ENCODE measurements at places on chromosomes 11 and 22.

DNA sequence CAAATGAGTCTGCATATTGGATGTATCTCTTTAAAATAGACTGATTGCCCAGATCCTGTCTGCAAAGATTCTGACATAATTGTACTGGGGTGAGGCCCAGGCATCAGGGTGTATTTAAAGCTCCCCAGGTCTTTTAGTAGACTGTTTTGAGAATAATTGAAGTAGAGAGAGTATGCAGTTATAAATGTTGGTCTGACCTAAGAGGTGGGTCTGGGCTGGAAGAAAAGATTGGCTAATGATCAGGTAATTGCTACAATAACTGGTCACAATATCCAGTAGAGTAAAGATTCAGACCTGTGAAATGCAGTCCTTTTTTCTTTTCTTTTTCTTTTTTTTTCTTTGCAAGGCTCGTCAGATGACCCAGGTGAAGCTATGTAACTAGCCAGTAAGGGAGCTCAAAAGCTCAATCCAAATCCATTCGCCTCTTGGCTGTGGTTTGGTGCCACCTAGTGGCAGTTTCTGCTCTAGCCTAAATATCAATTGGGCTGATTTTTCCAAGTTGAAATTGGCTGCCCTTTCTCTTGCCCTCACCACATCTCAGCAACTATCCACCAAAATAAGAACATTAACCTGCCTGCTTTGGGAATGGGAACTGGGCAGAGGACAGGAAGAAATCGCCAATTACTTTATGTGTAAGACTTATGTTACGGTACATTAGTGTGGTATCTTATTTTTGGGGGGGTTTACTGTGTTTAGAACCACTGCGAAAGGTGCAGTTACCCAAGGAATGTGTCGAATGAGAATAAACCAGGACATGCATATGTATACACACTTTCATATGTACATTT lies 45.9 kb downstream of the ZNF143 start:
- DNase-seq, result peak; percentile 47

DNA sequence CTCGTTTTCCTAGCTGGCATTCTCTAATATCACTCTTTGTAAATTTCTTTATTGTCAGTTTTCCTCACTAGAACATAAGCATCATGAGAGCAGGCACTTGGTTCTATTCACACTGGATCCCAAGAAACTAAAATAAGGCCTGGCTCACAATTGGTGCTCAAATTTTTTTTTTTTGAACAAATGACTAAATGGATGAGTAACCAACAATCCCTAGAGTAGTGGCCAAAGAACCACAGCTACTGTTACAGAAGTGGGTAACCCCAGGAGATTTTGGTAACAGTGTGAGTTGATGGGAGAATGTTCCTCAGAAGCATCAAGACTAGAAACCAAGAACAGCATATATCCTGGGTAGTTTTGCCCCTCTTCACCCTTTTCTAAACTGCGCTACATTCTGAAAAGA lies 572.6 kb downstream of the INSC start:
- no peak for DNase-seq

GRCh38 chr11:497565-498296 lies 9.3 kb downstream of the RNH1 start:
- no peak for DNase-seq

GRCh38 chr22:17884893-17885292 lies 110.6 kb upstream of the BID start:
- DNase-seq, result no peak

DNA sequence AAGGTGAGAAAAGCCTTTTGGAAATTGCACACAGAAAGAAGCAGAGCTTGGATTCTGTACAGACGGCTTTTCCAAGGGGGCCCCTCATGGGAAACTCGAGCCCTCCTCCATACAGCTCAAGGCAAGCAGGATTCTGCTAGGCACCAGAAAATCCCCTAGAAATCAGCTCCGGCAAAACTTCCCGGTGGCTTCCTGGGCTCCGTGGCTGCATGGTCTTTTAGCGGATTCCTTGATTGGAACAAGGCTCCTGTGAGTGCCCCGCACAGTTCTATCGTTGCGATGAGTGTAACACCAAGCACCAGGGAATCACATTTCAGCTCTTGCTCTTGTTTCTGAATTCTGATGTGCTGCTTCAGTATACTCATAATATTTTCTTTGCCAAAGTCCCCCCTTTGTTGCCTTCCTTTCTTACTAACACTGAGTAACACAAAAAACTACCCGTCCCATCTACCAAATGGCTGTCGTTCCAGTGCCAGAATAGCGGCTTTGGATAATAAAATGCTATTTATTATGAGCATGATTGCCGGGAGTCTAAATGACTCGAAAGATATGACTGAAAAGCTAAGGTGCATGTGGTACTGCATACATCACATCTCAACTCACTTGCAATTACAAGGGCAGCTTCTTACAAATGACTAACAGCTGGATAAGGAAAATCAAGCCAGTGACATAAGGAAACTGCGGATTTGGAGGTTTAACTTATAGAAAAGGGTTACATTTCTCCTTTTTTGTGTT lies 494.1 kb downstream of the DLG2 start:
- no peak for DNase-seq

- DNase-seq, result no peak
Observed at GRCh38 chr11:76455331-76455730, 10.5 kb downstream of the EMSY start.

- DNase-seq, result peak; percentile 10
Observed at GRCh38 chr11:114348200-114349191, 51.8 kb downstream of the C11orf71 start.

- peak; percentile 11 for DNase-seq
Observed at GRCh38 chr22:24106385-24107381, 74.6 kb upstream of the SUSD2 start.

- DNase-seq, result no peak
Observed at GRCh38 chr11:107307991-107308390, 149.6 kb downstream of the CWF19L2 start.

GRCh38 chr11:116044941-116045340 lies 540.7 kb upstream of the CADM1 start:
- DNase-seq, result no peak

DNA sequence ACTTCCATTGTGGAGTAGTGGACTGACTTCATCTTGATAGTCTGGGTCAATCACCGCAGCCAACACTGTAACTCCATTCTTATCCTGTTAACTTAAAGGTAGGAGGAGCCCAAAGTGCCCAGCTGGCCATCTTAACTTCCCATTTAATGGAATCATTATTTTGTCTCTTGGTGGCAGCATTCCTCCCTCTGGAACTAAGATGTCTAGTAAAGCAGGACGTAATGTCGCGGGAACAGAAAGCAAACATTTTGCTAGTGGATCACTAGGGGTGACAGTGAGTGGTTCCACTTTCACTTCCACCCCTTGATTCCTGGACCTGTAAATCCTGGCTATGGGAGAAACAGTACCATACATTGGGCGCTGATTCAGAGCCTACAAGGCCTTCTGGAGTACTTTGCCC lies 71.4 kb downstream of the GAB4 start:
- DNase-seq, result no peak

DNA sequence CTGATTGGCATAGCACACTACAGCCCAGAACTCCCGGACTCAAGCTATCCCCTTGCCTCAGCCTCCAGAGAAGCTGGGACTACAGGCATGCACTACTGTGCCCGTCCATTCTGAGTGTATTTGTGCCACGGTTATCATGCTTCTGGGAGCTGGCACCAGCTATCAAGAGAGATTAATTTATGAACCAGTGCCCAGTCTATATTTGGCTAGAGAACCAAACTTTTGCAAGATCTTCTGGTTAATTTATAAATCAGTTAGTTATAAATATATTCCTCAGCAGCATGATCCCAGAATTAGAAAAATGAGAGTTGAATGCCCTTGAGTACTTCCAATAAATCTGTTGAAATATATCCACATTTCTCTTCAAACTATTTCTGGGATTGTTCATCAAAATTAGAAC lies 67.5 kb upstream of the OR5AN1 start:
- DNase-seq, result no peak

DNA sequence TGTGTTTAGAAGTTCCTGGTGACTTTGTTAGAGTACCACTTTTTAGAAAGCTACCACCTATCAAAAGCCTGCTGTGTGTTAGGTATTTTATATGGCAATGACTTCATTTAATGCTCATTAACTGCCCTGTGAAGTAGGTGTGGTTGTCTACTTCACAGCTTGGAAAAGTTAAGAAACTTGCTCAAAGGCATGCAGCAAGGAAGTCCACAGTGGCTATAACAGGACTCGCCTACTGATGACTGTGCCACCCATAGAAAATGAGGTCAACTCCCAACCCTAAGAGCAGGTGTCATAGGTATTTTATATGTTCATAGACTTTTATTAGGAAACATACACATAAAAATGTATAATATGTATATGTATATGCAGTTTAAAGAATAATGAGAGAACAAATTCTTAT lies 125.2 kb upstream of the PAX6 start:
- no peak for DNase-seq

- no peak for DNase-seq
Observed at GRCh38 chr11:129611661-129612446, 203.8 kb upstream of the TMEM45B start.

Data from stimulated activated naive B cell treated with anti-CD40 and anti-IgM and Interleukin-4, amounts not matched to agents 10 μg/mL and 1 μg/mL and 100 μg/mL, for 72 hours (primary cell).